ENCODE measurements at places on chromosomes 4 and X.

- DNase-seq: no peak
Observed at GRCh38 chr4:3257103-3257555, 8.2 kb downstream of the MSANTD1 start.

- DNase-seq: no peak
Observed at GRCh38 chr4:181312066-181312465, 931.1 kb upstream of the TENM3 start.

DNA sequence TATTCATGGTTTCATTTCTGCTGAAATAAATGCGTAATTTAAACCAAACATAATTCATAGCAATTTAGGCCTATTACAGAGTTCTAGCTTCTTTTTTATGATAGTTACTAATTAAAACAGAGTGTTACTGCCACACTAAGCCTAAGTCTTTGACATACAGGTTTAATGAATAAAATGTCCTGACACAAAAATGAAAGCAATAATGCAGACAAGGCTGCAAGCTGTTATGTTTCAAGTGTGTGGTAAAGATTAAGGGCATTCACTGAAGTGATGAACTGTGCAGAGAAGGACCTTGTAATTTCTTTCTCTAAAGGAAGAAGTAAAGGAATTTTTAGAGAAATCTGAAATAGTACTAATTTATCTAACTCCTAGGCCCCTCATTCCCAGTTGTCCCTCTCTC lies 2.9 kb downstream of the NDNF start:
- no peak for DNase-seq

DNA sequence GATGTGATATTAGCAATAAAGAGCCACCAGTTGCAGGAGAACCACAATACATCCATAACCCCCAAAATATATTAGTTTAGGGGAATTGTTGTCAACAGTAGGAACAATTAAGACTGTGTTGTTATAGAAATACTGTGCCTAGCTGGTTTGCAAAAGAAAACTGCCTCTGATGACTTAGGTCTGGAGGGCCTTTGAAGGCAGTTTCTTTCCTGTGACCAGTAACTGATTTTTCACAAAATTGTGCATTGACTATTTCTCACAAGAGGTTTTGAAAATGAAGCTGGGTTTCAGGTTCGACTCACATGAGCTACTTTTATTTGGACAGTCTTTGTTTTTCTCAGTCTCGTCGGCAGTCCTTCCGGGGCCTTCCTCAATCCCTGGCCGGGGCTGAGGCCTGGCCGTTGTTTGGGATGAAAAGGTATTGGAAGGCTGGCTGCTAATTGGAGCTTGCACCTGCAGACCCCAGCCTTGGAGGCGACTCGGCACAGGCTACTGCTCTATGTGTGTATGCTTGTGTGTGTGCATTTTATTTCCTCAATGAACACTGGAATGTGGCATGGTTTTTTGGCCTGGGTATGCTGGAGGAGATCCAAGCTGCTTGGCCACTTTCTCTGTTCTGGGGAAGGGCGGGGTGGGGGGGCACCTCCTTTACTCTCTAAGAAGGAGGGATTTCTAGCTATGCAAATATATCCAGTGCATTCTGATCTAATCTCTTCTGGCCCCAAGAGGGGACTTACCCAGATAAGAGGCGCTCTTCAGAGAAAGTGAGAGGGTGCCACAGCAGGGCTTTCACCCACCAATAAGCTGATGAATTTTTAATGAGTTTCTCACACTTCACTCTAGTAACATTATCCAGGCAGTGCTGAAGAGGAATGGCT lies 49.5 kb upstream of the LNX1 start:
- DNase-seq: no peak

- DNase-seq: peak; percentile 68
Observed at GRCh38 chr4:122710434-122711308, 21.8 kb upstream of the BBS12 start.

DNA sequence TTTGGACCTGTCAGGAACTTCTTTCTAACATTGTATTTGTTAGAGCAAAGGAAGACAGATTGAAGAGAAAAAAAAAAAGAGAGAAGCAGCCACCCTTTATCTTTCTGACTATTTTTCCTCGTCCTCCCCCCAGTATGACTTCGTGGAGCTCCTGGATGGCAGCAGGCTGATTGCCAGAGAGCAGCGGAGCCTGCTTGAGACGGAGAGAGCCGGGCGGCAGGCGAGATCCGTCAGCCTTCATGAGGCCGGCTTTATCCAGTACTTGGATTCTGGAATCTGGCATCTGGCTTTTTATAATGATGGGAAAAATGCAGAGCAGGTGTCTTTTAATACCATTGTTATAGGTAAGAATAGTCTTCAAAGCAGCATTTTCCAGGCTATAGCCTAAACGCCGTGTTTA lies 237.7 kb downstream of the DCTD start:
- no peak for DNase-seq

- DNase-seq: no peak
Observed at GRCh38 chr4:153282023-153282422, 62.5 kb upstream of the MND1 start.

DNA sequence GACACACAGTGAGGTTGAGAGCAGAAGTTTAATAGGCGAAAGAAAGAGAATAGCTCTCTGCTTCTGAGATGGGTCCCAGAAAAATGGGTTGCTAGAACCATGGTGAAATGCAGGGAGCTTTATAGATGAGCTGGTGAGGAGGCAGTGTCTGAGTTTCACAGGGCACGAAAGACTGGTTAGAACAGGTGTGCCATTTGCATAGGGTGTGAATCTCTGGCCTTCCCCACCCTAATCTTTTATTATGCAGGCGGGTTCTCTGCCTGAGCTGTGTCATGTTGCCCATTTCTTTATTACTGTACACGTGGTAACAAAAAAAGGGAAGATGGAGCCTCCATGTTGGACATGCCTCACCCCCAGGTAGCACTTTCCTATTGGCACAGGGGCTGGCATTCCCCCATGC lies 39.1 kb downstream of the FUNDC1 start:
- DNase-seq: no peak
